ENCODE measurements at places on chromosomes 11 and 22.

GRCh38 chr22:28988457-28988856 is 73.2 kb downstream of the C22orf31 start:
- DNase-seq: no peak

DNA sequence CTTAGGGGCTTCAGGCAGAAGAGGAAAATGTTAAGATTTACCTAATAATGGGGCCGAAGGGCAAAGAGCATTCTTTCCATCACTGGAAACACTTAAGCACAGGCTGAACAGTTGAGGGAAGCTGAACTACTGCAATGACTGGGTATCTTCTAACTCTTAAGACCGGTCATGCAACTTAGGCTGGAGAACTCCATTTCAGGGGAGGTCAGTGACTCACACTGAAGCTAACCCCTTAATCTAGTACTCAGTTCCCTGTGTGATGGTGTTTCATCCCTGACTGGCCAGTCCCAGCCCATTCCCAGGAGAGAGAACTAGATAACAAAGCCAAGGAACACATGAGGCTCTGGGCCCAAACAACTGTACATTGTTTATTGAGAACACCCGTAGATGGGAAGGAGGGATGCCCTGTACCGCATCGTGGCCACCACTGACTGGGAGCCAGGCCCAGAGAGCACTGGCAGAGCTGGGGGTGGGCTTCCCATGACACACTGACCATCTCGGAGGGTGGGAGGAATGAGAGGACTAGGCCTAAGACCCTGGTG is 10.5 kb downstream of the RPL27A start:
- no peak for DNase-seq

DNA sequence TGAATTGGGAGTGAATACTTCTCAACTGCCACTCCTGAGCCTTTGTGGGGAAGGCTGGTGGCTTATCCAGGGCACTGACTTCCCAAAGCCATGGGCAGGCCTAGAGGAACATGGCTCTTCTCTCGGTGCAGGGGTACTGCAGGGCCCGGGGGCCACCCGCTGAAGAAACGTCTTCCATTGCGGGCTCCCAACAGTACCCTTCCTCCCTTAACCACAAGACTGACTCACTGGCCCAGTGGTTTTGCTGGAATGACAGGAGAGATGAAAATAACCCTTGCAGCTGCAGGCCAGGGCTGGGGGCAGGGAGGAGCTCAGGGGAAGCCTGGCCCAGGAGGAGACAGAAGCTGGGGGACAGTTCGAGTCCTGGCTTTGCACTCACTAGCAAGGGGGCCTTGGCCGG is 13.5 kb downstream of the TXN2 start:
- no peak for DNase-seq

DNA sequence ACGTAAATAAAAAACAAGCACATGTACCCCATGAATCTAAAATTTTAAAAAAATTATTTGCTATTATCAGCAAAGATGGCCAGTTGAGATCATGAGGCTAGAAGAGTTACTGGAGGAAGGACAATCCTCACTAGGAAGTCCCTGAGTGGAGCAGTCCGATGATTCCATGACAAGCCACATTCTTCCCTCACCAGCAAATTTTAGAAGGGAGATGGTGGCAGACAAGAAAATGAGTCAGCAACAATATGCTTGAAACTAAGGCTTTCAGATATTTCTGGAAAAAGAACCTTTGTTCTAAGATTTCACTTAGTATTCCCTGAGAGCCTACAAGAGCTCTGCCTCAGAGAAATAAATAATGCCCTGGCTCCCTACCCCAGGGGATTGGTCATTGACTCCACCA is 34.9 kb downstream of the P4HA3 start:
- DNase-seq: no peak

- no peak for DNase-seq
These were observed 115.8 kb downstream of the METTL15 start for GRCh38 chr11:28223994-28224393.

GRCh38 chr22:29203488-29204454 is 1.9 kb upstream of the EMID1 start:
- no peak for DNase-seq

GRCh38 chr11:11672789-11673188 is 51.0 kb upstream of the GALNT18 start:
- DNase-seq: no peak

GRCh38 chr11:3130269-3131071 is 34.6 kb downstream of the OSBPL5 start:
- DNase-seq: peak; percentile 27

DNA sequence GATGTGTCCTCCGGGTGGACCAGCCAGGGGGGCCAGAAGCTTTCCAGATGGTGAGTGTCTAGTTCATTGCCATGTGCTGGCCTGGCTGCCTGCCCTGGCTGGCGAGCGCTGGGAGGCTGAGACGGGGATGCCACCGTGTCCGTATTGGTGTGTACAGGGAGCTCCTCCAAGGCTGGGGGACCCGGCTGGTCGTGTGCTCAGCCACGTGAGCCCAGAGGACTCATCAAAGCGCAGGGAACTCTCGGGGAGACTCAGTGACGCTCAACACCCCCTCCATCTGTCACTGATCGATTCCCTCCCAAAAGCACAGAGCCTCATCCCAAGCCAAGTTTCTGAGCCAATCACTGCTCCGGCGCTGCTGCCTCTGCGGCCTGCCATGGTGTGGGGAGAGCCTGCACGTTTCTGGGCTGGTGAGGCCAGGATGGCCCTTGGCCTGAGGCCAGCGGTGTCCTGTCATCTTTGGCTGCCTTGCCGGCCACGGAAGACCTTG is 423.7 kb downstream of the SHANK2 start:
- DNase-seq: no peak

- no peak for DNase-seq
These were observed 30.1 kb upstream of the MTNR1B start for GRCh38 chr11:92939305-92939704.

- DNase-seq: peak; percentile 64
These were observed 428 bp downstream of the SCN3B start for GRCh38 chr11:123653827-123654565.

DNA sequence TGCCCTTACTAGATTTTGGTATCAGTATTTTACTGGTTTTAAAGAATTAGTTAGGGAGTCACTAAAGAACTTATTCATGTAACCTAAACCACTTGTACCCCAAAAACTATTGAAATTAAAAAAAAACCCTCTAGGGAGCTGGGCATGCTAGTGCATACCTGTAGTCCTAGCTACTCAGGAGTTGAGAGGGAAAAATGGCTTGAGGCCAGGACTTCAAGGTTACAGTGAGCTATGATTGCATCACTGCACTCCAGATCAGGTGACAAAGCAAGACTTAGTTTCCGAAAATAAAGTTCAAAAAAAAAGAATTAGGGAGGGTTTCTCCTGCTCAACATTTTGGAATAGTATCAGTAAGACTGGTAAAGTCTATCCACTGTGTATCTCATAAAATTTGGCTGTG is 364.4 kb upstream of the LUZP2 start:
- no peak for DNase-seq

GRCh38 chr11:2118677-2119076 is 20.5 kb downstream of the IGF2 start:
- DNase-seq: no peak

DNA sequence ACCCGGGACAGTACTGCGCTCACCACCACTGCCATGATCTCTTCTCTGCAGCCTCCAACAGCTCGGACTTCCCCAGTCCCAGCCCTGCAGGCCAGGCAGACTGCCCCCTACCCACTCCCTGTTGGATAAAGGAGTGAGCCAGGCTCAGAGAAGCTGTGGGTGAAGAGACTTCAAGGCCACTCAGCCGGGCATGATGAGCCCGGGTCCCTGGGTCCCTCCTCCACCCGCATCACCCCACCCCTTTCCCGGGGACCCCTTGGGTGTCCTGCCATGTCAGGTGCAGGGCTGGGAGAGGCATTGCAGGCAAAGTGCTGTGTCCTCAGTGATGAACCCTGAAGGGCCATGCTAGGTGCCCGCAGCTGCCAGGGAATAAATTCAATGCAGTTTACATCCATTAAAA is 14.5 kb downstream of the LSP1 start:
- DNase-seq: no peak

DNA sequence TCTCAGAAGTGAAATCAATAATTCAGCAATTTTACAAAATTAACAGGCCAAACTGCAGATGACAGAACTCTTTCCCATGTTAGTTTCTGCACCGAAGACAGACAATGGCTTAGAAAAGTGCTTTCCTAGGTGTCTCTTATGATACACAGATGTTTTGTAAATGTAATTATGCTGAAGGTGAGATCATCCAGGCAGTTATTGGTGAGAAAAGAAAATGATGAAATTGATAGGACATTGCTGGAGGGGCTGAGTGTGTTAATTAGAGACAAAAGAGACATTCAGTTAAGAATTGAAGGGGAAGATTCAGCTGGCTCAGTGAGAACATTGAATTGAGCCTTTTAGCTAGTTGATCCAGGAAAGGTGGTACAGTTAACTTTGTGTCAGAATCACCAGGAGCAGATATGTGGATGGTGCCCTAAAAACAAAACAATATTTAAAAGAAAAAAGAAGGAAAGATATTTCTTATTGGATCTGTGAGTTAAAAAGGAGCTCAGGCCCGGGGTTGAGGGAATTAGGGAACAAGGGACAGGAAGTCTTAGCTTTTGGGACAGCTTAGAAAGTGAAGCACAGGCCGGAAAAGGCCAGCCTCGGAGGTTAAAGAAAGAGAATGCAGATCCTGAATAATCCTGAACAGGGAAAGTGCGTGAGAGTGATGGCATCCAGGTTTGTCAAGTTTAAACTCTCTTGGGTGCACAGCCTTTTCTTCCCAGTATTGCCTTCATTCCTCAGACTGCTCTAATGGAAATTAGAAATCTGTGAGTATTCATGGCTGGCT is 16.9 kb downstream of the ARHGAP42 start:
- DNase-seq: no peak

GRCh38 chr22:50308597-50308935 is 1.1 kb upstream of the PLXNB2 start:
- no peak for DNase-seq

- DNase-seq: no peak
These were observed 67.8 kb downstream of the CEP164 start for GRCh38 chr11:117395476-117395875.

- no peak for DNase-seq
These were observed 223.6 kb downstream of the ADAMTS15 start for GRCh38 chr11:130671801-130672700.

DNA sequence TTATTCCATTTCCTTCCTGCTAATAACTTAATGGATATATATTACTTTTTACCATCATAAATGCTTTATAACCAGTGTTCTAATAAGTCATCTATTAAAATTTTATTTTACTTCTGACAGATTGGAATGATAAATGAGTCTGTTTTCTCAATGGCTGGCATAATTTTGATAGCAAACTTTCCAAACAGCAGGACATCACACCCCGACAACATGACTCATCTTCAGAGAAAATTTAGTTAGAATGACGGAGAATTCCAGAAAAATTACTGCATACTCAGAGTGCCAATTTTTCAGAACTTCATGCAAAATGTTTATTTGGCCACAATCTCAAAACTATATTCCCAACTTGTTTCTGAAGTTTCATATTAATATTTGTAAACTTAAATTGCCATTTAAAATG is 174.4 kb downstream of the SWAP70 start:
- DNase-seq: no peak

DNA sequence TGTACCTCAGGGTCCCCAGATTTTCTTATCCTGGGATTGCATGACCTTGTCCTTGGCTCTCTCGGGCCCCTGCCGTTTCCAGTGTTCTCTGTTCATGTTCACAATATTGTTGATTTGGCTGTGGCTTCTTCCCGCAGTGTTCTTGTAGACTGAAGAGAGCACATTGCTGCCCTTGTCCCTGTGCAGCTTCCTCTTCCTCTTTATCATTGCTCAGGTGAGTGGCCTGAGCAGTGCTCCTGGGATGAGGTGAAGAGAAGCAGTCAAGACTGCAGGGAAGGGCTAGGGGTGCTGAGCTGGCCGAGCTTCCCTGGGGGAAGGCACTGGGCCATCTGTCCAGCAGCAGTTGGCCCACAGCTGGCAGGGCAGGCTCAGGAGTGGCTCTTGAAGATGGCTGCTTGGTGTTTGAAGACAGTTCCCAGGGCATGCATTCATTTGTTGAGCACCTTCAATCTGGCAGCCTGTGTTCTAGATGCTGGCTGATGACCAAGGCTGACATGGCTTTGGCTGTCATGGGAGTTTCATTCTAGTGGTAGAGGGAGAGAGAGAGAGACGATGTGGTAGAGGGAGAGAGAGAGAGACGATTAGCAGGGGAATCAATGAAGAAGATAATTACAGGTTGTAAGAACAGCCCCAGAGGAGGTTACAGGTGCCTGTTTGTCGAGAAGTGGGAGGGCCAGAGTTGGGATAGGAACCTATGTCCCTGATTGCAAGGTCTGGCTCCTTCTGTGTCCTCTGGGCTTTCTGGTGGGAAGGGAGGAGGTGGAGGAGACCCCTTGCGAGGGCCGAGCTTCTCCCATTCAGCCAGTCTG is 17.4 kb downstream of the BMAL1 start:
- peak; percentile 63 for DNase-seq

- DNase-seq: no peak
These were observed 10.0 kb downstream of the RIBC2 start for GRCh38 chr22:45423524-45423923.

DNA sequence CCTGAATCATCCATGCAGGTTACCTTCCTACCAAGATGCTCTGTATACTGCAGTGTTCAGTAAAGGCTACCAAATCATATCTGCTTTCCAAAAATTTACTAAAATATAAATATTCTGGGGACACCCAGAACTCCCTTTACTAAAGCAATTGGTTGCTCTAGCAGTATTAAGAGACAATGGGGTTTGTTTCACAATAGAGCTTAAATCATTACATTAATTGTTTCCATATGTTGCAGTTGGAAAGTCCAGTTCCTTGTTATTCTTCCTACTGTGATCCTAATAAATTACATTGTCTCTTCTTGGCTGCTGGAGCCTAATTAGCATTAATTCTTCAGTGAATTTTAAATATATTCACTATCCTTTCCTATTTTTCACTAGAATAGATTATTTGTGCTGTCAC is 316.0 kb upstream of the MTNR1B start:
- no peak for DNase-seq

DNA sequence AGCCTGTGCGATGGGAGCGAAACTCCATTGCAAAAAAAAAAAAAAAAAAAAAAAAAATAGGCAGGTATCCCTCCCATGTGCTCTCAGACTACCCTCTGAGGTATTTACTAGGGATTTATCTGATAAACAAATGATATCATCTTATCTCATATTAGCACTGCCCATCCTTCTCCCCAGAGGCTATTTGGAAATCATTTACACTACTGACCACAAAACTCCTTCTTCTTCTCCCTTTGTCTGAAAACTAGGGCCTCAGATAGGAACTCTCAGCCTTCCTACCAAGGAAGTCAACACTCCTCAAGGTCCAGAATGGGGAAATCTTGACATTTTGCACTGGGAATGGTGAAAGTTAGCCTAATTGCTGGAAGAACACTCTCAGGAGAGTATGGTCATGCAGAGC is 46.4 kb downstream of the LARGE2 start:
- no peak for DNase-seq

DNA sequence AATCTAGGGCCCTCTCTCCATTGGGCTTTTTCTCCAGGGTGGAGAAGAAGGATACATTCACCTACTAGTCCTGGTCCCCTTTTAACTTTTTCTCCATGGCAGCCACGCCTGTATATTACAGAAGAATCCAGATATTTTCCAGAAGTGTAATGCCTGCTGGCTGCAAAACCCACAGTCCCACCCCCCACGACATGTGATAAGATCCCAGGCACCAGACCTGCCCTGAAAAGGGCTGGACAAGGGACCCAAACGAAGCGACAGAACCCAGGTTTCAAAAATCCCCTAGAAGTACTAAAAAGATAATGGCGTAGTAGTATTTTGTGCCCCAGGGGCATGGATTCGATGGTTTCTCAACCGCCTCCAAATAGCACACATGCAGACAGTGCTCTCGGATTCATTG is 2.8 kb downstream of the WT1 start:
- no peak for DNase-seq

GRCh38 chr11:115287266-115287665 is 216.9 kb downstream of the CADM1 start:
- peak; percentile 35 for DNase-seq

- no peak for DNase-seq
These were observed 97.5 kb downstream of the TSPAN18 start for GRCh38 chr11:44824300-44824704.
